ENCODE measurements at places on chromosomes 12 and 14.

DNA sequence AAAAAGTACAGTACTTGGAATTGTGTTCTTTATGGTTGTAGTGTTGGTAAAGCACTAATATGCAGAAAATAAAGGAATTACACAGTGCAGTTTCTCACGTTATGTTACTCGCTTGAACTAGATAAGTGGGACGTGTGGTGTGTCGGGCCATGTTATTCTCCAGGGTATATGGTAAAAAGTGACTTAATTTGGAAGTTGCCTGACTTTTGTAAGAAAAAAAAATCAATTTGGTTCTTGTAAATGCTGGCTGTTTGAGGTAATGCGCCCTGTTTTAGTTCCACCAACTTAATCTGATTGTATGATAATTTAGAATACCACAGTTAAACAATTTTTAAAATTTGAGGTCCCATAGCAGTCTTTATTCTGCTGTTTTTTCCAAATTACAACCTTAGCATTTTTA lies 4.1 kb downstream of the ARF6 start:
- no peak for DNase-seq

DNA sequence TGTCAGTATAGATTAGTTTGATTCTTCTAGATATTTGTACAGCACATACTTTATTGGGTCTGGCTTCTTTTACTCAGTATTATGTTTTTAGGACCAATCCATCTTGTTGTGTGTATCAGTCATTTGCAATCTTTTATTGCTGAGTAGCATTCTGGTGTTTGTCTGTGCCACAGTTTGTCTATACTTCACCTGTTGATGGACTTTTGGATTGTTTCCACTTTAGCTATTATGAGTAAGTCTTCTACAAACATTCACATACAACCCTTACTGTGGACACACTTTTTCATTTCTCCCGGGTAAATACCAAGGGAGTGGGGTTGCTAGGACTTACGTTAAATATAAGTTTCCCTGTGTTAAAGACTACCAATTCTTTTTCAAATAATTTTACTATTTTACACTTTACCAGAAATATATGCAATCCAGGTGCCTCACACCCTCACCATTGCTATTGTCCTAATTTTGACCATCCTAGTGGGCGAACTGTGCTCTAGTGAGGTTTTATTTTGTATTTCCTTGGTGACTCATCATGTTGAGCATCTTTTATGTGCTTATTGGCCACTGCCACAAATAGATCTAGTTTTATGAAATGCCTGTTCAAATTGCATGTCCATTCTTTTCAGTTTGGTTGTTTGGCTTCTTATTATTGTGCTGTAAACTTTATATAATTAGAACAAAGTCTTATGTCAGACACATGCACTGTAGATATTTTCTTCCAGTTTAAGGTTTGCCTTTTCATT lies 304.7 kb upstream of the TMTC1 start:
- DNase-seq = no peak

DNA sequence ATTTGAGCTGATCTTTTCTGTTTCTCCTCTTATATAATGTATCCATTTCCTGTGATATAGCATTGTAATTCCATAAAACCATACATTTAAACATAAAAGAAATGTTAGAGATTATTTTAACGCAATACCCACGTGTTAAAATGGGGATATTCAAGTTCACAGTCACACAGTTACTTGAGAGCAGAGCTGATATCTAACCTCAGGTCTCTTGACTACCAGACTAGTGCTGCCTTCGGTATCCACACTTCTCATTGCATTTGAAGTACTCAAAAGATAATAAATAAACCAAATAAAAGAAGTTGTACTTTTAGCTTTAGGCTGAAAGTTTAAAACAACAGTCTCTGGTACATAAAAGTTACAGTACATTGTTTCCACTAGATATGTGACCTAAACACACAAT lies 2.9 kb downstream of the CLECL1 start:
- no peak for DNase-seq

GRCh38 chr14:100484531-100485267 lies 102.5 kb downstream of the BEGAIN start:
- DNase-seq = no peak

DNA sequence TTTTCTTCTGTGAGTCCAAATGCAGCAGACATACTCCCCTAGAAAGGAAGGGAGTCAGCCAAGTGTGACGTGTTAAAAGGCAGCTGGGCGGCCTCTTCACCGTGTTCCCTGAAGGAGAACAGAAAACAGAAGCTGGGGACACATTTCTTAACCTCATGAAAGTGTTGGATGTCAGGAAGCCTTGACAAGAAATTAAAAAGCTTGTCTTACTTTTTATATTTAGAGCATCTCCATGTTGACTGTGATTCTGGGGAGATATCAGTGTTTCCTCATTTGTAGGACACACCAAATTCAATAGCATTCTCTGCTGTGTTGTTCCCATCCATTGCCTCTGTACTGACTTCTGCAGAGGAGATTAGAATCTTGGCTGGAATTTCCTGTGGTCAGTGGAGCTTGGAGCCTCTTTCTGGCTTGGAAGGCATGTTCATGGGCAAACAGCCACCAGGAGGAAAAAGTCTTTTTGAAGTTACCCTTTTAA lies 93.7 kb downstream of the RMST start:
- no peak for DNase-seq
